ENCODE measurements at places on chromosomes 5 and 9.

DNA sequence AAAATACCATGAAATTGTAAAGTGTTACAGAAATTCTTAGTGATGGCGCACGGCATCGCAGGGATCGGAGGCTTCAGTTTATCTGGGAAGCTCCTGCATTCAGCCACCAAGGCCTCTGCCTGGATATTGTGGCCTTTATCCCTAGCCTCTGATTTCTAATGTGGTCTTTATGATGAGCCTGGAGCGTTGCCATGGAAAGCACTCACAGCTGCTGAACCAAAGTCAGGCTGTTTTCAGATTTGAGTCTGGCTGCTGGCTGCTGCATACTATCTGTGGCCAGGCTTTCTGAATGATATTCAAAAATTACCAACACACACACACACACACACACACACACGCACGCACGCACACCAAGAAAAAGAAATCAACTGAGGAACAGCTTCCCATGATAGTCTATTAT is 101.1 kb upstream of the ZNF366 start:
- no peak for DNase-seq

- no peak for DNase-seq
These were observed 15.2 kb upstream of the NEK6 start for GRCh38 chr9:124242331-124243194.

GRCh38 chr9:89410641-89411350 is 87.1 kb downstream of the SEMA4D start:
- DNase-seq = no peak

DNA sequence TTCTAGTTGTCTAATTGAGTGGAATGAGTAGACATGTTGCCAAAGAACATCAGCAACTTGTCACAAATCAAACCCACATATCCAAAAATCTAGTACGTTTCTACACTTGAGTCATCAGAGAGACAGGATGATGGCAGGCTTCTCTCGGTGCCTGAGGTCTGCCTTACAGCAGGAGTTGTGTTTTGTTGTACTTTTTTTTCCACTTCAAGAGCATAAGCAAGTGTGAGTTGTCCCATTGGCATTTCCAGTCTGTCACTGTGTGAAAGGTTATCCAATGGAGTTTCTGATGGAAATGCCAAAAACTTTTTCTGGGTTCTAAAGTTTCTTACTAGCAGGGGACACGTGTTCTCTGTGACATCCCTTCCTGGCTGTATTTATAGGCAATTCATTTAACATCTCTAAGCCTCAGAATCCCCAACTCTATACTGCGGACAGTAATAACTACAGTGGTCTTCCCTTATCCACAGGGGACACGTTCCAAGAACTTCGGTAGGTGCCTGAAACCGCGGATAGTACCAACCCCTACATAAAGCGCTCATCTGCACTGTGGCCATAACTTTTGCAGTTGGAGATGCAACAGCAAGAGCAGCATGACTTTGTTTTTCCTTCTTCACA is 246.5 kb downstream of the SYK start:
- DNase-seq = no peak

DNA sequence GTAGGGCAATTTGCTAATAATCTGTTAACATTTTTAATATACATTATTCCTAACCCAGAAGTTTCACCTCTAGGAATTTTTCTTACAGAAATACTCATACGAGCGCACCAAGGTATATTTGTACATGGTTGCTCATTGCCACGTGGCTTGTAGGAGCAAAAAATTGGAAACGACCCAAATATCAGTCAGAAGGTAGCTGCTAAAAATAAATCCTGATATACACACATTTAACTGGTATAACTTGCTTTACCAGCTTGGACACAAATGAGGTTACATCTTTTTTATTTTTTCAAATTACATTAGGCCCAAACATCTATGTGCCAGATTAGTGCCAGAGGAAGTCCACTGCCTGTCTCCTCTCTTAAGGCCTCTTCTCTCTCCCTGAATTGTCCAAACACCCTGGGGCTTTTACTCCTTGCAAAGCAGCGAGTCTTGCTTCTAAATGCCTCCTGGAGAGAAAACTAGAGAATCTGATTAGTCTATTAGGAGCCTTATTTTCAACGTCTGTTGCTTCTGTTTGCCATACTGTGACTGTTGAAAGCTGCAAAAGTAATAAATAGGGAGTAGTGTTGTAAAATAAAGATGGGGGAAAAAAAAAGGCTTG is 92.0 kb upstream of the SSBP2 start:
- DNase-seq = no peak

DNA sequence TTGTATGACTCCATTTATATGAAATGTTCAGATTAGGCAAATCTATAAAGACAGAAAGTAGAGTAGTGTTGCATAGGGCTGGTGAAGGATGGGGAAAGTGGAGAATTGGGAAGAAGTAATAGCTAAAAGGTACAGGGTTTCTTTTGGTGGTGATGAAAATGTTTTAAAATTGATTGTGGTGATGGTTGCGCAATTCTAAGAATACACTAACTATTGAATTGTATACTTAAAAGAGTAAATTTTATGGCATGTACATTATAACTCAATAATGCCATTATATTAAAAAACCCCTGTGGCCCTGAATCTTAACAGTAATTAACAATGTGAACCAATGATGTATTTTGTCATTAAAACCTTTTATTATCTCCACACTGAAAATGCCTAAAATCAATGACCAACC is 20.4 kb upstream of the DMAC1 start:
- DNase-seq = no peak

GRCh38 chr9:72363236-72363635 is 1.8 kb downstream of the ZFAND5 start:
- DNase-seq = no peak

Measured in HEK293T (cell line).